ENCODE measurements at places on chromosomes 11 and 22.

DNA sequence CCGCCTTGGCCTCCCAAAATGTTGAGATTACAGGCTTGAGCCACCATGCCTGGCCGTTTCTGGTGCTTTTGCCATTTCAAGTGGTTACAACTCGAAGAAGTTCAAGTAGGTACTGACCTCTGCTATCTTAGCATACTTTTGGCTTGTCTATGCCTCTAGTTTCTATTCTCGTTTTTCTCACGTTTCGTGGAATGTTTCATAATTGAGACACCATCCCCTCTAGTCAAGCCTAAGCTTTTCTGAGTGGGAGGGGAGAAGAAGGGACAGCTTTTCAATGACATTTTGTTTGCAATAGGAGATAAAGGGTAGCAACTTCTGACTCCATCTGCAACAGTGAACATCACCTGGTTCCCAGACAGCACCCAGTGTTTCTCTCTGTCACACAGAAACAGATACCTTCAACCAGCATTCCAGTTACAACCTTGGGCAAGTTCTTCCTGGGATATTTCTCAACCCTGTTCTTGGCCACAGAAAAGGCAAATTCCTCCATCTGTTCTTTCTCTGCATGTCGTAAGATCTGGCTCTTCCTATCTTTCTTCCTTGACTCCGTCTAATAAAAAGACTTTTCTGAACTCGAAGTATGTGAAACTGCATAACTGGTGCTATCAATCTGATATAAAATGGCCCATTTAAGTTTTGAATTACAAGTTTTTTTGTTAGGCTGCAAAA lies 25.5 kb downstream of the DDI1 start:
- DNase-seq = no peak

- DNase-seq = peak; percentile 16
Observed at GRCh38 chr11:67732045-67732787, 57.8 kb upstream of the ALDH3B2 start.

- DNase-seq = no peak
Observed at GRCh38 chr11:103893371-103893770, 143.1 kb upstream of the DDI1 start.

- DNase-seq = no peak
Observed at GRCh38 chr11:115145324-115145723, 358.9 kb downstream of the CADM1 start.

DNA sequence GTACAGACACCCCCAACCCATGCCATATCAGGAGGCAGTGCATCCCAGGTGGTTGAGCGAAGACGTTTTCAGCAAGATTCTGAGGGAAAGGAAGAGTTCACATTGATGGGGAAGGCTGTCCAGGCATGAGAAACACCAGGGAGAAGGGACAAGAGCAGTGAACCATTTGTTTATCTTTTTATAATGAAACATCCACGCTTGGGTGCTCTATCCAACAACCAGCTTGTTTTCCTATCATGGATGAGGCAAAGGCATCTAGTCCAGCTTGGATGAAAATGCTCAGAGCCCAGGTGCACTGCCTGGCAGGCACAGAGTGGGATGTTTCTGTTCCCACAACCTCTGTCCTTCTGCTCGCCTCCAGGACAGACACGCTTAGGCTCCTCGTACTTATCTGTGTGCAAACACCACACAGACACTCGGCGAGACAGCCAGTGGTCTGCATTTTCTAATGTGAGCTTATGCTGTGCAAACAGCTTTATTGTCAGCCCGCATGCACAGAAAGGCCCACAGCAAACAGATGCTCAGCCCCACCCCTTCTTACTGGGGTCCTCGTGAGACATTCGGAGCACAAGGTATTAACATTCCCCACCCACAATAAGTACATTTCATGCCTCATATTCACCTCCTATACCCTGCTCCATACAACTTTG lies 45.4 kb upstream of the NTM start:
- no peak for DNase-seq

GRCh38 chr11:19873730-19874129 lies 161.1 kb downstream of the NAV2 start:
- no peak for DNase-seq

GRCh38 chr22:29394931-29395581 lies 6.7 kb upstream of the AP1B1 start:
- peak; percentile 28 for DNase-seq

DNA sequence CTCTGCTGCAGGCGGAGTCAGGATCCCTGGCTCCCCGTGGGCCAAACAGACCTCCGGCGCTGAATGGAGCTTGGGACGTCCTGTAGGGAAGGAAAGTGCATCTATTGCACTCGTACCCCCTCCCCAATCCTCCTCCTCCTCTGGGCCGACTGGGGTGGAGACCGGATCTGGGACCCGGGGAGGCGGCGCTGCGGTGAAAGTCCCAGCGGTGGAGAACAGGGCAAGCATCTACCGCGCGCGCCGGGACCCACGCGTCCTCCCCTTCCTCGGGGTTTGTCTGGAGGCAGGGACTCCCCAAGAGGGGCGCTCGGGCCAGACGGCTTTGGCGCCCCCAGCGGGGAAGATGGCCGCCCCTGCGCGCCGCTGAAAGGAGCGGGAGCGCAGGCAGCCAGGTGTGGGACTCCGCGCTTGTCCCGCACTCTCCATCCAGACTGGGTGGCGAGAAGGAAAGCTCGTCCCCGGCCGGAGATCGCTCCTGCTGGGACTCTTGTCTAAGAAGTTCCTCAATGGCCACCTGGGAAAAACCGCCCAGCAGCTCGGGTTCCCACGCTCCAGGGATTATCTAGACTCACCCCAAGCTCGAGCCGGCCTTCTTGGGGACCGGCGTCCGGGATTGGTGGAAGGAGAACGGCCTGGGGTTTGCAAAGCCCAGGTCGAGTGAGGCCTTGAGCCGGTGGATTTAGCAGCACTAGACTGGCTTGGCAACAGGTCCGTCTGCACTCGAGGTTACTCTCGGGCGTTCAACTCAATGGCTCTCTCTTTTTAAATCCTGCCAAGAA lies 718 bp downstream of the FADS2 start:
- DNase-seq = peak; percentile 18

DNA sequence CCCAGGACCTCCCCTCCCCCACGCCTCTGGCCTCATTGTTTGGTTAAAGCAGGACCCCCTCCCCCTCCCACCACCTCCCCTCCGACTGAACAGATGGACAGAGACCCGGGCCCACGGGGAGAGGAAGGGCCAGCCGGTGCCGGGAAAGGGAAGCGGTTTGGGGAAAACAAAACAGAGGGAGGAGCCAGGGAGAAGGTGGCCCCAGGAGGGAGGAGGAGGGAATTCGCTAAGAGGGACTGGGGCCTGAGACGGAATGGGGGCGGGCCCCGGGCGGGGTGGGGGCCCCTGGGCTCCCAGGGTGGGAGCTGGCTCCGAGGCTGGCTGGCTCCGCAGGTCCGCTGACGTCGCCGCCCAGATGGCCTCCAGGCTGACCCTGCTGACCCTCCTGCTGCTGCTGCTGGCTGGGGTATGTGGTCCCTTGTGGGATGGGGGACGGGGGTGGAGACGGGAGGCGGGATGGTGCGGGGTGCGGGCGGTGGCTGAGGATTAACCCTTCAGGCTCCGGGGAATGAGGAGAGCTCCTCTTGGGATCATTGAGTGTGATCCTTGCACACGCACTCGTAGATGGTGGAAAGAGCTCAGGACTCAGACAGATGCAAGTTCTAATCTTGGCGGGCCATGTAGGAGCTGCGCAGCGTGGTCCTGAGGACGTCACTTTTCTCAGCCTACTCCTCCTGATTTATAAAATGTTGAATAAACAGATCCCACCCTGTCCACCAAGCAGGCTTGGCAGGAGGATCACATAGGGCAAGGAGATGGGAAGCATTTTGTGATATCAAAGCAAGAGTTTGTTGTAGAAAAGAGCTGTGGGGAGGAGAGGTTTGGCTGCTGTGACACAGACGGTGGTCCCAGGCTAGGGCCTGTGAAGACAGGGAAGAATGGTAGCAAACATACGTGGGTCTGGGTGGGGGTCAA lies 688 bp downstream of the SERPING1 start:
- no peak for DNase-seq

GRCh38 chr11:110797453-110797852 lies 85.2 kb upstream of the ARHGAP20 start:
- no peak for DNase-seq

GRCh38 chr22:47112994-47113852 lies 350.8 kb downstream of the TBC1D22A start:
- DNase-seq = no peak

GRCh38 chr11:123180166-123180565 lies 14.9 kb downstream of the CLMP start:
- DNase-seq = no peak

DNA sequence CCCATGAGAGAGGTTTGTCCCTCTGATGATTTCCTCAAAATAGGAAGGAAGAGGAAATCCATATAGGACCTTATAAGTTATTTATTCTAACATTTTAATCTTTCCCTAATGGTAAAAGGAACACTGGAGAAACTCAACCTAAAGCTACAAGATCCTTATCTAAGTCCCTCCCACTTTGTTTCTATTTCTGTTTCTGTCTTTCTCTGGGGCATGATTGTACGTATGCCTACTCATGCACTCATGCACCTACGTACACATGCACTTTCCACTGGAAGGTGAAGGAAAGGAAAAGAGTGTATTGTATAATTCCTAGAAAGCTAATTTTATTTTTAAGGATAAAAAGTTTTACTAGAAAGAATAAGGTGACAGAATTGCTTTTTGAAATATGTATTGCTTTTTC lies 125.0 kb downstream of the RAB38 start:
- no peak for DNase-seq

DNA sequence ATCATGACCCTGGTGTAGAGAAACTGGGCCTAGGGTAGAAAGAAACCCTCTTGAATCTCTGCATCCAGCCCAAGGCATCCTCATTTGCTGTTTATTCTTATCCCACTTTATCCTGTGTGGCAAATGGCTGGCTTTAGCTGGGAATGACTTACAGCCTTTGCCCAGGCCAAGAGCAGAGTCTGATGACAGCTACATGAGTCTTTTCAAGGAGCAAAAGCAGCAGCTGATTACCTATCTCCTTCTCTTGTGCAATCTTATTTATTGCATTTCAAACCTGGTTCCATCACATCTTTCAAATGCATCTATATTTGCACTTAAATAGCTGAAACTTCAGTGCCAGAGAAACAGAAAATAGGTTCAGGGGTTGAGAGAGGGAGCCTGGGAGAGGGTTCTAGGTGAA lies 26.1 kb downstream of the SYT13 start:
- no peak for DNase-seq

- no peak for DNase-seq
Observed at GRCh38 chr11:35347173-35347878, 72.0 kb downstream of the SLC1A2 start.

- no peak for DNase-seq
Observed at GRCh38 chr22:35457729-35458546, 58.0 kb downstream of the MCM5 start.

DNA sequence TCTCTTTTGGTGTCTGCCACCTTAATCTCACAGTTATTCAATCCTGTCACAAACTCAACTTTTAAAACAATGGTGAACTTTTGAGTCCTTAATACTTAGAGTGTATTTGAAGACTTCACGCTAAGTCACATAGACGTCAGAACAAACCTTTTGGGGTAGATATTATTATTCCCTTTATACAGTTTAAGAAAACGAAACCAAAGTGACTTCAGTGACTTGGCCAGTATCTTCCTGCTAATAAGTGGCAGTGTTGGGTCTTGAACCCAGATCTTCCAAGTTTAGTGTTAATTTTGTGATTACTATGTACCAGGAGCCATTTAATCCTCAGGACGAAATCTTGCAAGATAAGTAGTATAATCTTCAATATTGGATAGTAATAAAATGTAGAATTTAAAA lies 691 bp downstream of the CEP295 start:
- DNase-seq = no peak

GRCh38 chr22:21612858-21613257 lies 17.0 kb downstream of the YDJC start:
- DNase-seq = no peak

DNA sequence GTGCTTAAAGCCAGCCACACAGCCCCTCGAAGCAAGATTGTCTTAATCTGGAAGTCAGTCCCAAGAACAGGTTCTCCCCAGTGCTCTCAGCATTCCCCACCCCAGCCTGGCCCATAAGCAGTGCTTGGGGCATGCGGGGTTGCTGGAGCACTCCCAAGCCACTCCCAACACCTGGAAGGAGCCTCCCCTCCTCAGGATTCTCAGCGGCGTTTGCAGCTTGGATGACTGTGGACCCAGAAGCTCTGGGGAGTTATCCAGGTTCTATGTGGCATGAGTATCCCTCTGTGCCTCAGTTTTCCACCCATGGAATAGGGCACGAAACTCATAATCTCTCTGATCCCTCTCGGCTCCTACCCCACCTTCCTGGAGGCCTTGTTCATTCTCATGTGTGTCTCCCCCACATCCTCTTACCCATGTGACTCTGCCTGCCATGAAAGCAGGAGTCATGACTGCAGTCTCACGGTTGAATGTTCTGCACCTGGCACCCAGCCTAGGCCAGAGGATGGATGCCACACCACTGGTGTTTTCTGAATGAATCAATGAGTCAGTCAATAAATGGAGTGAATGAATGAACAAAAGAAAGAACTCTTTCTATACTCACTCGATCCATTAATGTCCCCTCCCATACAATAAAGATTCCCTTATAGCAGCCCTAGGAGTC lies 33.4 kb upstream of the WNT7B start:
- no peak for DNase-seq

DNA sequence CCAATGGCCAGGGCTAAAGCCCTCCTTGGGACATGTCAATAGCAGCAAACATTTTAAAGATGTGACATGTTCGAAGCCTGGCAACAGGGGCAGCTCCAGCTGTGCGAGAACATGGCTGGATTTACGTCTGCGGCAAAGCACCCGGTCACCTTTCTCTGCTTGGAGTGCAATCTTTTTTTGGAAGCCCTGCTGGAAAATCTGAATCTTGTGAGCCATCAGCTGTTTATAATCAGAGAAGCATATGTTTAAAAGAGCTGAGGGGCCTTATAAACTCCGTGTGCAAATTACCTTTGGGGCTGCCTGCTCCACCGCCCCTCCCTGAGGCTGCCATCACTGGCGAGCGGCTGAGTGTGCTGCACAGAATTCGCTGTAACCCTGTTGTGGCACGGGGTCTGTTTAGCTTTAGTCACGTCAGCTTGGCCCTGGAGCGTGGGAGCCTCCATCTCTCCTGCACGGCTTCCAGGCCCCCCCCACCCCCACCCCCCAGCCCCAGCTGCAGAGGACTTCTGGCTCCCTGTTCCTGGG lies 9.0 kb upstream of the KCNQ1OT1 start:
- no peak for DNase-seq

DNA sequence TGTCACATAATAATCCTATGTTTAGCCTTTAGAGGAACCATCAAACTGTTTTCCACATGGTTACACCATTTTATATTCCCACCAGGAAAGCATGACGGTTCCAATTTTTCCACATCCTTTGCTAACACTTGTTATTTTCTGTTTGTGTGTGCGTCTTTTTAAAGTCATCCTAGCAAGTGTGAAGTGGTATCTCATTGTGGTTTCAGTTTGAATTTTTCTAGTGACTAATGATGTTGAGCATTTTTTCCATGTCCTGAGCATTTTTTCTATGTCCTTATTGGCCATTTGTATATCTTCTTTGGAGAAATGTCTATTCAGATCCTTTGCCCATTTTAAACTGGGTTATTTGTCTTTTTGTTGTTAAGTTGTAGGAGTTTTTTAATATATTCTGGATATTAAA lies 53.7 kb upstream of the DEPDC7 start:
- no peak for DNase-seq
